ENCODE measurements at places on chromosomes 2 and 18.

GRCh38 chr2:129922571-129923264 lies 56.7 kb upstream of the RAB6C start:
- no peak for DNase-seq

DNA sequence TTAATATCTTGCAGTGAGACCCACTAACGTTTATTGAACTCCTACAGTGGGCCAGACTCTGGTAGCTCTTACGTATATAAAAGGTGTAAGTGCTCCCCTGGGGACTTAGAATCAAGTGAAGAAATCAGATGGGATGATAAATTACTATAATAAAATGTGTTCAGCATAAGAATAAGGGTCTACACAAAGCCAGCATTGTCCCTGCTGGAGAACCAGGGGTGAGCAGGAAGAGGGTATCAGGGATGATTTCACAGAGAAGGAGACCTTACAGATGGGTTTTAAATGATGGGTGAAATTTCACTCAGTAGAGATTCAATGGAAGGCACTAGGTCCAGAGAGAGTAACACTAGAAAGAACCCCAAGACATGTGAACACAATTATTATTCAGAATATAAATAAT lies 20.7 kb downstream of the NRXN1 start:
- DNase-seq, result no peak

DNA sequence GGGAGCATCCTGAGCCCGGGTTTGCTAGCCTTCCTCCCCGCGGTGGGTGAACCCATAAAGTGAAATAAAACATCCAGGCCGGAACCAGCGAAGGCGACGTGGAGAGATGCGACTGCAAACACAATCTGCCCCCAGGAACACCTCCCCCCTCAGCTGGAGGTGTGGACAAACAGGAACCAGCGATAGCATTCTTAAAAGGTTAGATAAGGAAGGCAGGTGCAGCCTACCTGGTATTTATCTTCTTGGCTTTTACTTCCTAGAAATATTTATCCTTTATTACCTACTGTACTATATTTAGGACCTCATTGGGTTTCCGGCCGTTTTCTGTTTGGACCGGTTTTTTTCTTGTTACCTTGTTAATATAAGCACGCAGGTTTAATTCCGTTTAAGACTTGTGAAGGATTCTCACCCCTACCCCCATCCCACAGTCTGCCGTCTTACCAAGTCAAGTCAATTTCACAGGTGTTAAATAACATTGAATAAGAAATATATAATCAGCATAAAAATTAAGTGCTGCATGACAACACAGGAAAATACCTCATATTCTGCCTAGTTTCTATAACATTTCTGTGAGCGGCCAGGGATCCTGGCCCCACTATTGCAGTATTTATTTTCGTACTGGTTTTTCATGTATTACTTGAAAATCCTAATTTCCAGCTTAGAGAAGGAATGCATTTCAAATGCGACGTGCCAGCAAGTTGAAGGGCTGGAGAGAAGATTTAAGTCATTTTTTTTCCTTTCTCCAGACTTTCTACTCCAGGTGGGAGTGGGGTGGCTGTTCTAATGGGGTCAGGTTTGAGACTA lies 224.0 kb upstream of the ID2 start:
- DNase-seq, result no peak

- no peak for DNase-seq
Observed at GRCh38 chr18:61975526-61976326, 82.9 kb upstream of the RNF152 start.

DNA sequence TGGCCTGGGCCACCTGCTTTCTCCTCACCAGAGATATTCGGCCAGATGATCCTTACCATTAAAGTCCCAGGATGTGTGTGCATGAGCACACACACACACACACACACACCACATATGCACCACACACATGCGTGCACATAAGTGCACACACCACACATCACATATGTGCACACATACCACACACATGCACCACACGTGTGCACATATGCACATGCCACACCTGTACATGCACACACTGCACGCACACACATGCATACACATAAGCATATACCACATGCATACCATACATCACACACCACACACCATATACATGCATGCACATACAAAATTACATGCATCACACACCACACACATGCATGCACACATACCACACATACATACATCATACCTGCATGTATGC lies 38.7 kb downstream of the RPL37A start:
- DNase-seq, result no peak

GRCh38 chr18:67464499-67464898 lies 52.0 kb downstream of the DSEL start:
- no peak for DNase-seq

DNA sequence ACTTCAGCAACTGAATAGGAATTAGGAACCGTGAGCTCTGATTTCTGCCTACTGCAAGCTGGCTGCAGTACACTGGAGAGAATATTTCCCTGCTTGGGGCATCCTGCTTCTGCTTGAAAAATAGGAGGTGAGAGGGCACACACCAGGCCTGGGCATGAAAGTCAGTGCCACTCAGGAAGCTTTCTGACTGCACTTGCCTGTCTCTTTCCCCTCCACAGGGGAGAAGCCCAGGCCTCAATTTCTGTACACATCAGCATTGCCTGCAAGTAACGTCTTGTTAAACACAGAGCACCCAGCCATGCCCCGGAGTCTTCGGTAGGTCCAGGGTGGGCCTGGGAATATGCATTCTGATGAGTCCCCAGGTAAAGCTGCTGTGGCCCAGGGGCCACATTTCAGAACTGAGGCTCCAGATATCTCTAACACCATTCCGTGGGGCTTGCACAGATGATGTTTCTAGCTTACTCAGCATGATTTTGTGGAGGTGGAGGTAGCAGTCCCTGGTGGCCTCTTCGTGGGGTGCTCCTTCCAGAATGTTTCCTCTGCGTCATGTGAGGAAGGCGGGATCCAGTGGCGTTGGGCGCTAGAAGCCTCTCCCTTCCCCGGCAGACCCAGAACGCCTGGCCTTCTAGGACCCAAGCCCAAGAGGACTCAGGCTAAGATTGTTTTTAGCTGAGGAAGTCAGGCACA lies 114.1 kb downstream of the ZBTB7C start:
- DNase-seq, result no peak

GRCh38 chr2:30321466-30321865 lies 90.1 kb downstream of the LBH start:
- DNase-seq, result no peak

DNA sequence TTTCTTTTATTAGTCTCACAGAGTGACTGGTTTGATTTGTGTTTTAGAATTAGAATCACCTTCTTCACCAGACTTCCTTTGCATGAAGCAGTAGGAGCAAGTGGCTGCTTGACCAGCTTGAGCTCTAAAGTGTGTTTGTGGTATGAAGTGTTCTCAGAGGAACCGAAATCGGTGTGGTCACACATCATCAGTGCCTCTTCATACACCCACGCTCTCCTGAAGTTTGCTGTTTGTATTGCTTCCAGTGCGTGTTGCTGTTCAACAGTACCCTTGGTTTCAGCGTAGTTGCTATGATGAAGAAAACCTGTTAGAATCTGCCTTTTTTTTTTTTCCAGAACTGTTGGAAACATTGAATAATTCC lies 77.9 kb downstream of the LIMS1 start:
- peak; percentile 53 for DNase-seq

- no peak for DNase-seq
Observed at GRCh38 chr2:8352296-8352695, 329.6 kb upstream of the ID2 start.

GRCh38 chr18:8513249-8513648 lies 96.0 kb upstream of the RAB12 start:
- no peak for DNase-seq

- no peak for DNase-seq
Observed at GRCh38 chr2:210481601-210482175, 5.1 kb upstream of the LANCL1 start.

GRCh38 chr2:235406430-235406829 lies 87.4 kb upstream of the AGAP1 start:
- DNase-seq, result no peak

DNA sequence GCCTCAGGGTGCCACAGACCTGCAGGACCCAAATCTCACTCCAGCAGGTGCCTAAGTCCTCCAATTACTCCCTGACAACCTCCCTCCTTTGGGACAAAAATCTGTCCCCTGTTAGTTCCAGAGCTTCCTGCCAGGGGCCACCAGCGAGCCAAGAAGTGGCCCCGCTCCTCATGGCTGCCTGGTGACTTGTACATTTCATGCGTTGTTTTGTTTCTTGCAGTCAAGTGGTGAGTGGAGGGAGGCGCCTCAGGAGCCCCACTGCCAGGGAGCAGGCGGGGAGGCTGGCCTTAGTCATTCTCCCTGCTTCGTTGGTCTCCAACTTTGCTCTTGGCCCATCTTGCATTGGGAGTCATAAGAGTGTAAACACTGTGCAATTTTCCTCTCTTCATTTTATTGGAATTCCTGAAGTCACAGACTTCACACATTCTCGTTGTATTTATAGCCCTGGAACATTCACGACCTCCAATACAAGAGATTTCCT lies 81.3 kb downstream of the KCNF1 start:
- no peak for DNase-seq

GRCh38 chr2:15982285-15983044 lies 42.1 kb downstream of the MYCN start:
- no peak for DNase-seq

- no peak for DNase-seq
Observed at GRCh38 chr2:208192611-208193236, 2.9 kb upstream of the C2orf80 start.

GRCh38 chr2:68992933-68993332 lies 18.5 kb downstream of the GKN1 start:
- DNase-seq, result no peak

DNA sequence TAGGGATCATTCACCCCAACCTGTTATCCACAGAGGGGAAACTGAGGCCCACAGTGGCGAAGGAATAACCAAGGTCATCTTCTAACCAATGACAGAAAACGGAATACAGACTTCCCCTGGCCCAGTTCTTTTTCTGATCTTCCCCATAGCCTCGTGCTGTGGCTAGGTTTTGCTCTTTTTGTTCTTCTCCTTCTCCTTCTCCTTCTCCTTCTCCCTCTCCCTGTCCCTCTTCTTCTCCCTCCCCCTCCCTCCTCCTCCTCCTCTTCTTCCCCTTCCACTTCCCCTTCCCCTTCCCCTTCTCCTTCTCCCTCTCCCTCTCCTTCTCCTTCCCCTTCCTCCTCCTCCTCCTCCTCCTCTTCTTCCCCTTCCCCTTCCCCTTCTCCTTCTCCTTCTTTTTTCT lies 12.9 kb upstream of the TWIST2 start:
- no peak for DNase-seq

DNA sequence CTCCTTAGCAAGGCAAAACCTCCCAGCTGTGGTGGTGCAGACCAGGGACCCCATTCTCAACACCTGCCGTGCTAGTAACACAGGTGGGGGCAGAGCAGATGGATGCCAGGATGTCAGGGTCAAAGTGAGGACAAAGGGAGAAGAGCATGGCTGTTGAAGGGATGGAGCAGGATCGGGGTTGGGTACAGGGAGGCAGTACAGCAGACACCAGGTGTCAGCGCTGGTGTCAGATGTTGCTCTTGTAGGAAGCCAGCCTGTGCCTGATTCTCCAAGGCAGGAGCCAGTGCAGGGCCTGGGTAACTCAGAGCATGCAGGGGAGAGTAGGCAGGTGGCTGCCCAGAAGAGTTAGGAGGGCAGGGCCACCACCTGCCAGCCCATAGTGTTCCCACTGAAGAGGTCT lies 222.1 kb upstream of the SPRED2 start:
- no peak for DNase-seq

DNA sequence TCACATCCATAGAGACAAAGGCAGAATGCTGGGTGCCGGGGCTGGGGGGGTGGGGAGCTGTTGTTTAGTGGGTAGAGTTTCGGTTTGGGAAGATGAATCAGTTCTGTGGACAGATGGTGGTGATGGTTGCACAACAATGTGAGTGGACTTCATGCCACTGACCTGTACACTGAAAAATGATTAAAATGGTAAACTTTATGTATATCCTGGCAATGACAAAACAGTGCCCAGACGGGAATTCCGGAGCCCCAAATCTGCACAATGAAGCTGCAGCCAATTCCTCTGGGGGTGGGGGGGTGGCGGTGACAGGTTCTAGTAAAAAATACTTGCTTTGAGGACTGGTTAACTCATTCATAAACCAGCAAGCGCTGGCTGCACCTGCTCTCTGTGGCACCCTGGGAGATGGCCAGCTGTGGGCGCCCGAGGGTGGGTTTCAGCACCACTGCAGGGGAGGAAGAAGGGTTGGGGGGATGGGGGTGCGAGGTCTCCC lies 81.8 kb upstream of the HPCAL1 start:
- no peak for DNase-seq

Measured in stimulated activated CD8-positive, alpha-beta memory T cell treated with anti-CD3 and anti-CD28 coated beads, Interleukin-7, amount 100 ng/mL, for 48 hours (primary cell).